ENCODE measurements at places on chromosomes 1 and 21.

DNA sequence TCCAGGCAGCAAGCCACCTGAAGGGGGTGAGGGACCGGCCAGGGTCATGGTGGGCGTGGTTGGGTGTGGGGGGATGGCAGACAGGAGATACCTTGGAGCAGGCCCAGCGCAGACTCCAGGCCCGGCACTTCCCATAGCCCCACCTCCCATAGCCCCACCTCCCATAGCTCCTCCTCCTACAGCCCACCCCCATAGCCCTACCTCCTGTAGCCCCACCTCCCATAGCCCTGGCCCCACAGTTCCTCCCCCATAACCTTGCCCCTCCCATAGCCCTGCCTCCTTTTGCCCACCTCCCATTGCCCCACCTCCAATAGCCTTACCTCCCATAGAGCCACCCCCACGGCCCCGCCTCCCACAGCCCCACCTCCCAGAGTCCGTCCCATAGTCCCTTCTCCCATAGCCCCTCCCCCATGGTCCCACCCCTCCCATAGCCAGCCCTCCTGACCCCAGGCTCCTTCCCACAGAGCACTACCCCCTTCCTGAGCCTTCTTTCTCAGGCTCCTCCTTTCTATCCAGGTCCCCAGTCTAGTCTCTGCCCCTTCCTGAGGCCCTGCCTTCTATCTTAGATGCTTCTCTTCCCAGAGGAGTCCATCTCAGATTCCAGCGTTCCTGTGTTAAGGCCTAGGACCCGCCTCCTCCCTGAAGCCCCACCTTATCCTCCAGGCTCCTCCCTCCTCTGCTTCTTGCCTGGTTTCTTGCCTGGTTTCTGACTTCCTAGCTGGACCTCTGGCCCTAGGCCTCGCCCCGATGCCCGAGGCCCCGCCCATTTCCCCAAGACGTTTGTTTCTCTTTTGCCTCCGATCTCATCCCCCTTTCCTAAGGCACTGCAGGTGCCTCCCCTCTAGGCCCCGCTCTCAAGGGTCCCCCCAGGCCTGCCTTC lies 46.8 kb downstream of the PTPRU start:
- DNase-seq, result no peak

DNA sequence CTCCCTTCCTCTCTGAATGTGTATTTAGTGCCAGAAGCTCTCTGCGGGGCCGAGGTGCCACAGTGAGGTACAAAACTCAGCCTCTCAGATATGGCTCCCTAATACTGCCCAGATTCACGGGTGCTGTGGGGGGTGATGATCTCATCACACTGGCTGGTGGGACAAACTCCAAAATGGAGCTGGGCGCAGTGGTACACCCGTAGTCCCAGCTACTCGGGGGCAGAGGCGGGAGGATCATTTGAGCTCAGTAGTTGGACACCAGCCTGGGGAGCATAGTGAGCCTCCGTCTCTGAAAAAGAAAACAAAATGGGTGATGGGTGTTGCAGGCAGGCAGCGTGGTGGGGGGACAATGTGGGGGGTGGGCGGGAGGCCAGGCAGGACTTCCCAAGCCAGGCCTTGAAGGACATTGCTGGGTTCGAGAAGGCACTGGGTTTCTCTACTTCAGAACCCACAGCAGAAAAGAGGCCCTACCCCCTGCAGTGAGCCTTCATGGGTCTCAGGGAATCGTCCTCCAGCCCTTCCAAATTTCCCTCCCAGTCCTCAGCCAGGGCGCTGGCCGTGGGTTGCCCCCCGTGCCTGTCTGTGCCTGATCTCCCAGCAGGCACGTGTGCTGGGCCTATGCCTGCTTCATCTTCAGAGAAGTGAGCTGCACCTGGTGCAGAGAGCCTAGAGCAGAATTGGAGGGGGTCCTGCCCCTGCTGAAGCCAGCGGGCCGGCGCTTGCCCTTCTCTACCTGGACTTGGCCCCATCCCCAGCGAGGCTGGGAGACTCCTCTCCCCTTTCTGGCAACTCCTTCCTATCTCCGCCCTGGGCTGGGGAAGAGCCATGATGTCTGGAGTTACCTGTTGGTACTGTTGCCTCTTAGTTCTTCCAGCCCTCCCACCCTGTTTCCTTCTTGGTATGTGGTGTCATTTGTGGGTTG lies 14.0 kb downstream of the H6PD start:
- no peak for DNase-seq

GRCh38 chr1:20792196-20792595 lies 5.1 kb upstream of the HP1BP3 start:
- no peak for DNase-seq

- DNase-seq, result peak; percentile 4
Measured at GRCh38 chr21:41610042-41610839, 102.3 kb upstream of the TMPRSS2 start.

DNA sequence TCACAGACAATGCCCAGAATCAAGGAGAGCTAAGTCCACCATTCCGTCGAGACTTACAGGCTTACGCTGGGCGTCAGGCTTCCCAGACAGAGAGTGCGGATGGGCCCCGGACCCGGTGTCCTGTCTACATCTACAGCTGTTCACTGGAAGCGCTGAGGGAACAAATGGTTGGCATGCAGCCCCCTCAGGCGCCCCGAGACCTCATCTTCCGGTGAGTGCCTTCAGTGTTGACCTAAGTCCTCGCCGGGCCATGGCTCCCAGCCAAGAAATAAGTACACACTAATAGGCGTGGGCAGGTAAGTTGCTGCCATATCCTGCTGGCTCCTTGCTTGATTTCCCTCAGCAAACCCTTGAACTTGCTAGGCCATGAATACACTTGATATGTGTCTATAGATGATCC lies 26.2 kb downstream of the HYI start:
- no peak for DNase-seq

Data from hematopoietic multipotent progenitor cell treated with erythropoietin and hydrocortisone succinate and interleukin-3 and kit ligand, for 15 days (in vitro differentiated cells).